ENCODE measurements at places on chromosomes 3 and 15.
A peak's percentile ranks its signal among the peaks of the same experiment; 100 is the strongest.

DNA sequence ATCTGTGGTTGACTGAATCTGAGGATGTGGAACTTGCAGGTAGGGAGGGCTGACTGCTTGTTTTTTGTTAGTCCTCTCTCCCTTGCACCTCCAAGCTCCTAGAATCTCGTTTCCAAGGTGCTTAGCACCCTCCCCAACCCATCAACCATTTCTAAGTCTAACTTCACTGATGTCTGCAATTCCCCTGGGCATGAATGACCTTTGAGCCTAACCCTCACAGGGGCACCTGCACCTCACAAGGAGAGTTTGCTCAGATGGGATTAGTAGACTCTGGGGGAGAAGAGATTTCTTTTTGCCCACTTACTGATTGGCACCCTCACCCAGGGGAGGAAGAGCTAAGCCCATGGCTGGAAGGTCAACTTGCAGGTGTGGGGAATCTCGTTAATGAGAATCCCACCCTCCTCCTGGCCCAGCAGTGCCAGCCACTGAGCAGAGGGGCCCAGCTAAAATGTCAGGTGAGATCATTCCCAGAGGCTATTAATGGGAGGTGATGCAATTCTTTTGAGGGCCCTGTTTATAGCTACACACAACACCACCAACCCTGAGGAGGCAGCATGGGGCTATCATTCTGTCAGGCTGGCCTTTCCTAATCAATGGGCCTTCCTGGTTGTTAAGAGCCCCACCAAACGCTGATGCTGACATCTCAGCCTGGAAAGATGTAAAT lies 81.6 kb upstream of the HERC1 start:
- DNase-seq, result no peak

GRCh38 chr3:56144805-56145204 lies 323.5 kb downstream of the ERC2 start:
- DNase-seq, result no peak

DNA sequence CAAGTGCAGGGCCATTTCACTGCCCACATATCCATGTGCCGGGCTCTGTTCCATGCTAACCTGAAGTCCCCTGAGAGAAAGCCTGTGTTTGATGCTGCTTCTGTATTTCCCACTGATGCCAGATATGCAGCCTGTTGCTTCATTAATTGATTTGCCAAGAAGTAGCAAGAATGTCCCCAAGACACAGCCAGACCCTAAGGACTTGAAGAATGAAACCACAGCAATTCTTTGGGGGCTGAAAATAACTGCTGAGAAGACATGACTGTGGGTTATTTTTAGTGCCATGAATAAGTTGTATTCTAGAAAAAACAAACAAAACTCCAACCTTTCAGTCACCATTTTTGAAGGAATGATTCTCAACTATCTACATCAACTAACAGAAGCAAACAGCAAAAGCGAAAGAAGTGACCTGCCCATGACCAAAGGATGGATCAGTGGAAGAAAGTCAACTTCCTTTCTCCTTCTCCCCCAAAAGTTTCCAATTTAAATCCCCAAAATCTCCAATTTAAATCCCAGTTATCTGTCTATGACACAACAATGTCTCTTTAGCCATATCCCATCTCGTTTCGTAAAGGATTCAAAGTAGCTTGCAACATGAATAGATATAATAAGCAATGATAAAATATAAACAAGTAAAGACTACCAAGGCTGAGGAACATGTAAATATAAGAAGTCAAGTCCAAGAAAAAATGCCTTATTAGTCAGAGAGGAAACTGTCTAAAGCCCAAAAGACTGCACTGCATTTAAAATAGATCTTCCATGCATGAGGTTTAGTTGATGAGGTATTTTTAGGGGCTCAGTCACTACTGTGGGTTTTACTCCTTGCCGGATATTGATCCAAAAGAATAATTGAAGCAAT lies 226.8 kb downstream of the DTWD1 start:
- no peak for DNase-seq

- DNase-seq, result no peak
Measured at GRCh38 chr3:192156382-192156781, 571.0 kb downstream of the FGF12 start.

- DNase-seq, result no peak
Measured at GRCh38 chr3:22939349-22939748, 263.8 kb upstream of the UBE2E2 start.

GRCh38 chr3:42898896-42899675 lies 6.9 kb upstream of the ZNF662 start:
- no peak for DNase-seq

DNA sequence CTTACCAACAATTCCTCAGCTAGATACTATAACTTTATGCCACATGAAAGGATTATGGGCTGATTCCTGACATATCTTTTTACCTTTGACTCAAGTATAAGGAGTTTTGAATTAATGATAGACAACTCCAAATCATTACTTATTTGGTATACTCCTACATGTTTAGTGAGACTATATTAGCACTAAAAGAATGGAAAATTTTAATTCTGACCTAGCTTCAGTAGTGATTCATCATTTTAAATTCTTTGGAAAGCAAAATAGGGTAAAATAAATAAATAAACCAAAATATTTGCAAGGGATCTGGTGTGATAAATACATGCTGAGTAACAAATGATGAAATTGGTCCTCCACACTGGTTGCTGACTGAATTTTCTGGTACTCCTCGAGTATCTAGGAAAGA lies 42.3 kb upstream of the VGLL3 start:
- no peak for DNase-seq

DNA sequence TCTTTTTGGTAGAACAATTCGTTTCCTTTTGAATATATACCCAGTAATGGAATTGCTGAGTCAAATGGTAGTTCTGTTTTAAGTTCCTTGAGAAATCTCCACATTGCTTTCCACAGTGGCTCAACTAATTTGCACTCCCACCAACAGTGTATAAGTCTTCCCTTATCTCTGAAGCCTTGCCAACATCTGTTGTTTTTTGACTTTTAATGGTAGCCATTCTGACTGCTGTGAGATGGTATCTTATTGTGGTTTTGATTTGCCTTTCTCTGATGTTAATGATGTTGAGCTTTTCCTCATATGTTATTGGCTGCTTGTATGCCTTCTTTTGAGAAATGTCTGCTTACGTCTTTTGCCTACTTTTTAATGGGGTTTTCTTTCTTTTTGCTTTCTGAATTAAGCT lies 270.6 kb upstream of the MEIS2 start:
- DNase-seq, result no peak

DNA sequence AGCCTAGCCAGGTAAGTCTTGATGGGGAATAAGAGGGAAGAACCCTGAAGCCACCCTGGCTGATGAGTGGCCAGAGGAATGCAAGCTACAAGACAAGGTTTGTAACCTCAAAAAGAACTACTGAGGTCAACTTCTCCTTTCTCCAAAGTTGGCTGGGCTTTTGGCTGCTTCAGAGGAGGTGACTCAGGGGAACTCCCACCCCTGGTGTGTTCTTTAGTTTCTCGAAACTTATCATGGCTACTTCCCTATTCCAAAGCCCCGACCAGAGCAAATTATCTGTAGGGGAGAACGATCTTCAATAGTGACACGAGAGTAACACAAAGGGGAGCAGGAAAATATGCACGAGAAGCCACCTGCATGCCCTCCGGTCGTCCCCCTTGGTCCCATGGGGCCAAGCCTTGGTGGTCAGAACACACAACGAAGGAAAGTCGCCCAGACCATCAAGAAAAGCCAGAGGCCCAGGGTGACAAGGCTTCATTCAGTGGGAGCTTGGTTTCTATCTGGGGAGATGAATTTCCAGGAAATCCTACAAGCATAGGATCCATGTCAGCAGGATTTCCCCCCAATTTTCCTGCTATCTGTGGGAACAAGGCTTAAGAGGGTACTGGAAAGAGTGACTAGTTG lies 6.5 kb upstream of the BCL2A1 start:
- no peak for DNase-seq

DNA sequence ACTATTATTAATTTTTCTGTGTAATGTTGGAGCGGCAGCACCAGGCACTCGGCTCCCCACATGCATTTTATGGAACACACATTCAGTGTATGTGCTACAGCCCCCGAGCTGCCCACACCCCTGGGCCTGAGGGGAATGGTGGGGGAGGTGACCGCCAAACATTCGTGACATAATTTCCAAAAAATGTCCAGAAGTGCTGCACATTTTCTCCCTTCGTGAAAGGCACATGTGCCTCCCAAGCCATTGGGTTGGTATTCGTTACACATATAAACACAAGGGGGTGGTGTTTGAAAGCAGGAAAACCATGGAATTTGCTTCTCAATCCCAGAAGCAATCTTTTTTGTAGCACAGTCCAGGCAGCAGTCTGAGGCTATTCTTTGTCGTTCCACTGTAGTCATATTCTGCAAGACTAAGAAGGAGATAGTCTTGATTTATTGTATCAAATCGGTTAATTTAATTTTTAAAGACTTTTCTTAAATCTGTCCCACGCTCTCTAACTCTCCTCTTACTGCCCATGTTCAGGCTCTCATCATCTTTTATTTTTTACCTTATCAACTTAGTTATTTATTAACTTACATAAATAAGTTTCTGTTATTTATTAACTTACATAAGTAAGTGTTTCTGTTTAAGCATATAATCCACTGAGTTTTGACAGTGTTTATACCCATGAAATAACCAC lies 39.2 kb upstream of the POLR2M start:
- no peak for DNase-seq

GRCh38 chr3:186094696-186095425 lies 14.0 kb downstream of the ETV5 start:
- DNase-seq, result no peak

- DNase-seq, result no peak
Measured at GRCh38 chr3:169771497-169772304, 1.5 kb upstream of the MYNN start.

DNA sequence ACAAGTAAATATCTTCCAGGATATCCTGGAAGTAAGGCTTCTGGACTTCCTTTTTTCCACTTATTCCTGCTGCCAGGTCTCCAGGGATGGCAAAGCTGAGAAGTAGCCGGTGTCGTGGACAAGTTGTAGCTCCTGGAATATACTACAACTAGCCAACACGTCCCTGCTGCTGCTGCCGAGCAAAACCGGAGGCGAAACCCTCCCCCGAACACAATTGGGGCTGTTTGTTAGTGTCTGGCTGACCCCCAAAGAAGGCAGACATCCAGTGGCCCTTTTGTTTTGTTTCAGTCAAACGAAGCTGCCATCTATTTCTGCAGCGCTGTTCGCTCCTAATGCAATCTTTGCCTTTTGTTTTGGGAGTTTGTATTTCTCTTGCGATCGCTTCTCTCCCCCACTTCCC lies 45.3 kb upstream of the EIF5A2 start:
- no peak for DNase-seq

GRCh38 chr3:63872135-63872924 lies 8.7 kb downstream of the ATXN7 start:
- no peak for DNase-seq

GRCh38 chr15:89334510-89335297 lies at the start of gene POLG:
Gene POLG, minus strand, starts transcription at chr15:89334824. Its CDS starts 1,070 bp downstream, at chr15:89333754.
- peak; percentile 98 for DNase-seq

DNA sequence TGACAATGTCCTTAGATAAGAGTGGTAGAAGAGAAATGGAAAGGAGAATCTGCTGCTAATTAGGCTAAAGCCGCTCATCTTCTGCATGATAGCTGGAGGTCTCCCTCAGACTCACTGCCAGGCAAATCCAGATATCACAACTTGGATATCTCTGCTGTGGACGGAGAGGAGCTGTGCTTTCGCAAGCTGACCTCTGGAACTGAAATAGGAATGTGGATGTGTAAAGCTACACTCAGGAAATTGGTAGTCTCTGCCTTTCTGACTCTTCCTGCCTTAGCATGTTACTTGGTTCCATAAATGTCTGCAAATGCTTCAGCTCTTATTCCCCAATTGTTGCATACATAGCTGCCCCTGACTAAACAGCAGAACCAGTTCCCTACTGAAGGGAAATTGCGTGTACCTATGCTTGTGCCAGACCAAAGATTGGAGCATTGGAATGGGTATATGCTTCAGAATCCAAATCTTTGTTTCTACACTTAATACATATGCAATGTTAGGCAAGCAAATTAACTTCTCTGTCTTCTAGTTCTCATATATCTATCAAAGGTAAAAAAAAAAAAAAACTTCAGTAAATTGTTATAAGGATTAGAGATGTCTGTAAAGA lies 74.7 kb upstream of the ROBO2 start:
- no peak for DNase-seq

- no peak for DNase-seq
Measured at GRCh38 chr15:68684476-68684875, 105.7 kb downstream of the CORO2B start.

- no peak for DNase-seq
Measured at GRCh38 chr15:94381384-94381783, 150.0 kb downstream of the MCTP2 start.

- no peak for DNase-seq
Measured at GRCh38 chr3:193240850-193241706, at the start of gene PLAAT1. Gene PLAAT1, plus strand, starts transcription at chr3:193241222. Its CDS starts 14,429 bp downstream, at chr3:193255651.

DNA sequence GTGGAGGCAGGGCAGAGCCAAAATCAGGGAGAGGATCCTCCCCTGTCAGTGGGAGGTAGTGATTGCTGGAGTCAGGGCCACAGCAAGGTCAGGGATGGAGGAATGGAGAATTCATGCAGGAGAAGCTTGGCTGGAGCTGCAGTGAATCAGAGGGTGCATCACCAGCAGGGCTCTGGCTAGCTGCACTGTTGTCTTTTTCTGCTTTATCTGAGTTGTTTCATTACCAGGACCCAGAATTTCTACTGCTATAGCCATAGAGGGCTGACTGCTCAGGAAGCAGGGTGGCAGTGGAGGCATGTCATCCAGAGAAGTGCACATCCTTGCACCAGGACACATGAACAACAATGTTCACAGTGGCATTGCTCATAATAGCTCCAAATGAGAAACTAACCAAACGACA lies 113.5 kb upstream of the GALNT15 start:
- no peak for DNase-seq

- DNase-seq, result no peak
Measured at GRCh38 chr3:141539431-141540187, 52.8 kb downstream of the RASA2 start.

DNA sequence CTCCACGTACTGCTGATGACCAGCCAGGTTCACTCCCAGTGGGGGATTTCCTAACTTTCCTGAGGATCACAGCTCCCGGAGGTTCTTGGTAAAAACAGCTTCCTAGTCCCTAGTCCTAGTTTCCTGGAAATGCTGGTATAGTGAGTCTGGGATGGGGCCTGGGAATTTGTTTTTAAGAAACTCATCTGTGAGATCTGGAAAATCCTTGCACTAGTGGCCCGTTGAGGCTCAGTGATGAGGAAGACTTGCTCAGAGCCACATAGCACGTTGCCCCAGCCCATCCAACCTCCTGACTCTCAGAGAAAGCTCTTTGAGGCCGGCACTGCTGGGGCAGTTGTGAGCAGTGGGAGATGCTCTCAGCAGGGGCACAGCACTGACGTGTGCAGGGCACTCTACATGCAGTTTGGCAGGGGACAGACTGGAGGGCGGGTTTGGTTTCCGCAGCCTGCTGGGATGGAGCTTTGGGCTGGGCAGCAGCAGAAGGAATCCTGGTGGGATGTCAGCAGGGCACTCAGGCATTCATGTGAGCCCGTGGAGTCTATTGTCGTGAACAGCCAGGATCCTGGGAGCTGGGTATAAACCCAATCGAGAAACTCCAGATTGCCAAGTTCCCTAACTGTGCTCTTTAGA lies 31.6 kb downstream of the SAXO2 start:
- no peak for DNase-seq

DNA sequence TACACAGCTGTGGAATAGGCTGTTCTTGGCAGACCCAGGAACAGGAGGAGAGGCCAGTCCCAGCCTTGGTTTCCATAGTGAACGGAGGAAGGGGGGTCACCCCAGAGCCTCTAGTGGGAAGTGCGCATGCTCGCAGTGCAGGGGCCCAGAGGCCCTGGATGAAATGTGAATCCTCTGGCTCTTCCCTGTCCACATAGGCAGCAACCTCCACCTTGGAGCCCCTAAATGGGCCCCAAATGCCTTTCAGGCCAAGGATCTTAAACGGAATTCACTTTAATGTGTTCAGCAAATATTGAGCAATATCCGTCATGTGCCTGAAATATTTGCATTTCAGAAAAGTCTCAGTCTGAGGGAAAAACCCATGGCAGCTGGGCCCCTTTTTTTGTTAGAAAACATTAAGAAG lies 3.3 kb upstream of the NDN start:
- no peak for DNase-seq

Measured in stimulated activated CD8-positive, alpha-beta memory T cell treated with anti-CD3 and anti-CD28 coated beads, Interleukin-4, amount 100 ng/mL, for 4 hours (primary cell).